NCI-H1417 treated with DMSO at 0.1 percent for 48 hours (cell line): ENCODE measurements at places on chromosomes 1 and 21.

GRCh38 chr1:221620437-221621384, 121.2 kb downstream of the DUSP10 start:
- no peak for DNase-seq

DNA sequence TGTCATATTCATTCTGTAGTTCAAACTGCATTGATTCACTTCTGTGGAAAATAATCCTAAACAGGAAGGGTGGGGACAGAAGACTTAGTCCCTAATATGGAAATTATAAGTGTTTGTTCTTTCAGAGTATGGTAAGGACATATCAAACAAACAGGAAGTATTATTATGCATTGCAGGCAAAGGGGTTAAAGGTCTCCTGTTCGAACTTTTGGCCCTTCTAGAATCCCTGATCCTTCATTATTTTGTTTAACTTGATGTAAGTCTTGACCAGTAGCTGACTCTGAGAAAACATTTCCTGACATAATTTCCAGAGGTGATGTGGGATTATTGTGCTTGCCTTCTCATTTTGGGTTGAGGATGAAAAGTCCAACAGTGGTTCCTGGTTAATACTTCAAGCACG, 215.4 kb upstream of the ADGRL2 start:
- no peak for DNase-seq

GRCh38 chr21:23951251-23951650, 1656.0 kb downstream of the MRPL39 start:
- no peak for DNase-seq

DNA sequence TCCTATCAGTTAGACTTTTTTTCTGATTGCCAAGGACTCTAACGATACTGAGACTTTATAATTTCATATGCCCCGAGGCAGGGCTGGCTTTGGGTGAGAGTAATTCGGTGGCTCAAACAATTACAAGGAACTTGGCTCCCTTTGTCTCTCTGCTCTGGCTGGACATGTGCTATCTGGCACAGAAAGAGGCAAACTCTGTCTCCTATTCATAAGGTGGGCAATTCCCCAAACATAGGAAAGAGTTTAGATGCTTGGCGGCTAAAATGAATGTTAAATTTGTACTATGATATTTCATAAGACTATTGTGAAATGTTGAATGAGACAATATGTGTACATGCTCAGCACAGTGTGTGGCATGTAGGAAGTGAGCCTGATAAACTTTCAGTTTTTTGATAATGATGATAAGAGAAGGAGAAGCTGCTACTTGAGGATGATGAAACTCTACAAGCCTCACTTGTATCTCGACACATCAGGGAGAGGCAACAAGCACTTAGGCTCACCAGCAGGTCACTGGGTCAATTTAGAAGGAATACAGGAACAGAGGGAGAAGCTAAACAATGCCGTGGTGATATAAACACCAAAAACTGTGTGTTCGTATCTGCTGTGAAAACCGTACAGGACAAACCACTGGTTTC, 12.6 kb upstream of the NTPCR start:
- no peak for DNase-seq

- DNase-seq: peak; percentile 37
These were observed 54.9 kb downstream of the DMRTA2 start for GRCh38 chr1:50368179-50369007.
